ENCODE measurements at places on chromosomes 16 and 17. TPM values are rescaled to one million over a fixed set of nuclear protein-coding genes. Genes with fewer than 3 reads are reported as not detected.

The RDM1 gene
- total RNA-seq, result 2.4 TPM

The MILR1 gene
- 3.0 TPM for total RNA-seq

The ALDH3A1 gene
- not detected for total RNA-seq

The GAS2L2 gene
- 0.36 TPM for total RNA-seq

The TP53TG3B gene
- not detected for total RNA-seq

The SYCE1L gene
- 0.73 TPM for total RNA-seq

The TAOK2 gene
- 36.0 TPM for total RNA-seq

The KRTAP9-2 gene
- total RNA-seq, result not detected

The KRT9 gene
- total RNA-seq, result not detected

The TM4SF5 gene
- not detected for total RNA-seq

The MGAT5B gene
- 28.4 TPM for total RNA-seq

The SLC13A2 gene
- total RNA-seq, result not detected

The SLC52A1 gene
- not detected for total RNA-seq

The ST6GALNAC2 gene
- total RNA-seq, result 0.54 TPM

The SALL1 gene
- 5.0 TPM for total RNA-seq

The XYLT1 gene
- total RNA-seq, result 42.9 TPM

The NAGS gene
- 0.64 TPM for total RNA-seq

The ITGB3 gene
- 1.6 TPM for total RNA-seq

The REXO5 gene
- 14.6 TPM for total RNA-seq

The ADAD2 gene
- total RNA-seq, result not detected

The UTS2R gene
- not detected for total RNA-seq

The KCNH4 gene
- 0.82 TPM for total RNA-seq

The CD300H gene
- not detected for total RNA-seq

The SSTR5 gene
- not detected for total RNA-seq

The VTN gene
- 0.64 TPM for total RNA-seq

The HSPB9 gene
- total RNA-seq, result 0.18 TPM

The UNC13D gene
- total RNA-seq, result 1.6 TPM

The MYOCD gene
- total RNA-seq, result 0.27 TPM

The RGS11 gene
- 10.1 TPM for total RNA-seq

The SOX15 gene
- total RNA-seq, result 1.5 TPM

The SLC5A10 gene
- 0.09 TPM for total RNA-seq

The DNAH9 gene
- total RNA-seq, result 5.4 TPM

The SLC38A8 gene
- 0.45 TPM for total RNA-seq

The ALOXE3 gene
- 0.45 TPM for total RNA-seq

The FAM20A gene
- 2.8 TPM for total RNA-seq

The NACA2 gene
- total RNA-seq, result not detected

The GP2 gene
- not detected for total RNA-seq

The TUBB3 gene
- total RNA-seq, result 832 TPM

The FAM117A gene
- total RNA-seq, result 5.2 TPM

The PSMC3IP gene
- total RNA-seq, result 6.2 TPM

The SLC5A11 gene
- not detected for total RNA-seq

The LGALS9 gene
- 3.9 TPM for total RNA-seq

The EME1 gene
- 4.7 TPM for total RNA-seq

The SOCS1 gene
- total RNA-seq, result 3.2 TPM

The CD300E gene
- not detected for total RNA-seq

The MKS1 gene
- total RNA-seq, result 20.8 TPM

The C1QTNF8 gene
- not detected for total RNA-seq

The KLHL10 gene
- total RNA-seq, result not detected
